Activated CD4-positive, alpha-beta T cell treated with anti-CD3 and anti-CD28 coated beads for 36 hours (primary cell): ENCODE measurements at places on chromosomes 1 and 21.

DNA sequence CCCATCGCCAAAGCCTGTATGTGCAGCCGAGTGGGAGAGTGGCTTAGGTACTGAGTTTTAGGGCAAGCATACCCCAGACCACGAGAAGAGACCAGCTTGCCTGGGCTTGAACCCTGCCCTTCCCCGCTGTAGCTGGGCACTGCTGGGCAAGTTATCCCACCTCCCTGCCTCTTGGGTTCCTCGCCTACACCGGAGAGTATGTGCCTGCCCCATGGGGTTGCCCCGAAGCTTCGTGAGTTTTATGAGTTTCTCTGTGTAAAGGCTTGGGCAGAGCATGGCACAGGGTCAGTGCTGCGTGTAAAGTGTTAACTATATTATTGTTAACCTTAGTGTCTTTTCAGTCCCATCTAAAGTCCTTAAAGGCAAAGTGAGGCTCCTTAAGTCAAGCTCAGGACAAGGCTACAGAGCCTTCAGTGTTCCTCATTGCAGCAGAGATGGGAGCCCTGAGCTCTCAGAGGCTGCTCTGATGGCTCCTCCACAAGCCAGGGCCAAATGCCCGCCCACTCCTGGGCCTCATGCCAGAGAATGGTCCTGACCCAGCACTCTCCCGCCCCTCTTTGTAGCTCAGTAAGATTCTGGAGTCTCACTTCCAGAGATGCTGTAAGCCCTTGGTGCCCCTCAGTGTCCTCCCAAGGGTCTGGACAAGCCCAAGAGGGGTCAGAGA lies 37.0 kb upstream of the KCNA10 start:
- DNase-seq: no peak

GRCh38 chr1:47725000-47725473 lies 272.1 kb downstream of the TRABD2B start:
- DNase-seq: no peak

GRCh38 chr1:197985351-197985750 lies 68.2 kb downstream of the LHX9 start:
- DNase-seq: no peak

GRCh38 chr1:192951691-192952460 lies 107.3 kb downstream of the UCHL5 start:
- DNase-seq: no peak

GRCh38 chr1:43002766-43003165 lies 44.1 kb upstream of the SLC2A1 start:
- no peak for DNase-seq

GRCh38 chr1:192826791-192827546 lies 18.1 kb downstream of the RGS2 start:
- no peak for DNase-seq

GRCh38 chr1:92126088-92126487 lies 45.9 kb downstream of the BTBD8 start:
- no peak for DNase-seq

- no peak for DNase-seq
Measured at GRCh38 chr1:192954705-192955265, 104.4 kb downstream of the UCHL5 start.

DNA sequence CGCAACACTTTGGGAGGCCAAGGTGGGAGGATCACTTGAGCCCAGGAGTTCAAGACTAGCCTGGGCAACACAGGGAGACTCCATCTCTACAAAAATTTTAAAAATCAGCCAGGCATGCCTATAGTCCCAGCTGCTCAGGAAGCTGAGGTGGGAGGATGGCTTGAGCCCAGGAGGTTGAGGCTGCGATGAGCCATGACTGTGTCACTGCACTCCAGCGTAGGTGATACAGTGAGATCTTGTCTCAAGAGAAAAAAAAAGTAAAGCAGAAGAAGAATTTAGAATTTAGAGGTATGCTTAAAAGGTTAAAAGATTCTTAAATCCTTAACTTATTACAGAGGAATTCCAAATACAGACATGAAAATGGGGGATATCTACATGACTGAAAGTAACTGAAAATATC lies 79.5 kb downstream of the SMYD3 start:
- no peak for DNase-seq

- no peak for DNase-seq
Measured at GRCh38 chr1:155473151-155473821, 89.3 kb downstream of the ASH1L start.

DNA sequence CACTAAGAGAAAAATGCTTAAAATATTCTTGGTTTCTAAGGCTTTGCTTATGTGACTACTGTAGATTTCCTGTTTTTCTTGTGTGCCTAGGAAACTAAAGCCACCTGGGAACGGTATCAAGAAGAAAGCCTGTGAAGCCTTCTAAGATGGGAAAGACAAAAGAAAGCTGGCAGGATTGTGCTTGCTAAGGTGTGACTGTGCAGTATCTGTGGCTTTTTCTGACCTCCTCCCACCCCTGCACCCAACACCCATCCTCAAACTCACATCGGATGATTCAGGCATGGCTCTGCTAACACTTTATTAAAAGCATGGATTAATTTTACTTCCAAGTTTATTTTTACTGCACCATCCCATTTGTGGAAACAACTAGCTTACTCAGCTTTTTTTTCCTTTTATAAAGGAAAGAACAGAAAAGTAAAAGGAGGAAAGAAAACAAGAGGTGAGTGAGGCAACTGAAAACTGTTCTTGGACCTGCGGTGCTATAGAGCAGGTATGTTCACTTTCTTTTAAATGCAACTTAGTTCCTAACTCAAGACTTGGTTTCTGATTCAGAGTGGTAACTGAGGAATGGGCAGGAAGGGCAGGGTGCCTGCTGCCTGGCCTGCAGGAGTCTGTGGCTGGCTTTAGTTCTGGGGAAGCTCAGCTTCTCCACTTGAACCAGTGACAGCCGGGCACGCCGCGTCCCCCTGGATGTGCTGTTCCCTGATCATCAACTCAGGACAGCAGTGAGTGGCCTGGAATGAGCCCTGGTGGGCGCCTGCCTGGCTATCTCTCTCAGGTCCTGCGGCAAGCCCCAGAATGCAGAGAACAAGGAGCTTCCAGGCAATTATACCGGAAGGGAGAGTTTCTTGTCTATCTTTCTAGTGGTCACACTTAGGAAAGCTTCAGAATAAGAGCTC lies at the start of gene GBP6:
TSS of gene GBP6 (plus strand) at position 422 of the 899 bp plus-strand sequence. CDS start 4,493 bp downstream, outside the sequence.
- DNase-seq: peak; percentile 24

GRCh38 chr1:25099343-25099951 lies 132.9 kb downstream of the SYF2 start:
- peak; percentile 52 for DNase-seq

DNA sequence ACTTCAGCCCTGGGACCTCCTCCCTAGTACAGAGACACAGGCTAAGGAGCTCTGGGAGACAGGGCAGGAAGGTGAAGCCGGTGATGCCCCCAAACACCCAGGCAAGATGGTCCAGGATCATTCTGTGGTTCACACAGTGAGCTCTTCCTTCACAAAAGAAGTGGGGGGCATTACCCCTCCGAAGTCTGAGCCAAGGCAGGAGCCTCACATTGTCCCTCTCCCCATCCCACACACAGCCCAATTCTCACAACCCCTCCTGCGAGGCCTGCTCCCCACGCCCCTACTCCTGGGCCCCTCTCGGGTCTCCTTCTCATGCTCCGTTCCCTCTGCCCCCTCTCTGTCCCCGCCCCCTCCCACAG lies 10.7 kb downstream of the MEF2D start:
- no peak for DNase-seq

DNA sequence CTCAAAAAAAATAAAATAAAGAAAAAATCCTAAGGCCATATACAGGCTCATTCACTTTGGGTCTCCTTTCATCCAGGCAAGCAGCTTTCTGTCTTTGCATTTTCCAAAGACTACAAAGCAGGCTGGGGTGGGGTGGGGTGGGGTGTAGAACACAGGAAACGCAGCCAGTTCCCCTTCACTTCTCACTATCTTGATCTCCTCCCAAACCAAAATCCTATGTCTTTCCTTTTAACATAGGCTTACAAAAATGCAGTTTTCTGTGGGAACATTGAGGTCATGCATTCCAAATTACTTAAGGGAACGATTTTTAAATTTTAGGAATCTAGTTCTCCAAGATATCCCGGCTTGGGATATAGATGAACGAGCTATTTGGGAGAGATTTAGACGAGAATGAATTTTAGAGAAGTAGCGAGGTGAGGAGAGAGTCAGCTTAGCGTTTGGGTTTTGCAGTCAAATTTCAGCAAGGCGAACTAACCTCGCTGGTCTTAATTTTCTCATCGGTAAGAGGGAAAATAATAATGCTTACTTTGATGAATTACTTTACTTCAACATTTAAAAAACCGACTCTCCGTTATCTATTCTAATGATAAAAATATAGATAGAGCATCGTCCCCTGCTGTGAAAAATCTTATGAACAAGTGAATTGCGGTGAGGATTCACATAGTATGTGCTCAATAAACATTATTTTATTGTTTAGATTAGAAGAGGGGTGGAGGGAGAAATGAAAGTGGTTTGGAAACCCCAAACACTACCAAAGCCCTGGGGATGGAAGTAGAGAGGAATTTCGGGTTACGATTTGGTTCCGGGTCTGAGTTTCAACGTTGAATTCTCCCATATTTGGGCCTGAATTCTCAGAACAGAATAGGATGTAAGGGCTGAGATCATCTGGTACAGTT lies 735 bp upstream of the STX12 start:
- no peak for DNase-seq

DNA sequence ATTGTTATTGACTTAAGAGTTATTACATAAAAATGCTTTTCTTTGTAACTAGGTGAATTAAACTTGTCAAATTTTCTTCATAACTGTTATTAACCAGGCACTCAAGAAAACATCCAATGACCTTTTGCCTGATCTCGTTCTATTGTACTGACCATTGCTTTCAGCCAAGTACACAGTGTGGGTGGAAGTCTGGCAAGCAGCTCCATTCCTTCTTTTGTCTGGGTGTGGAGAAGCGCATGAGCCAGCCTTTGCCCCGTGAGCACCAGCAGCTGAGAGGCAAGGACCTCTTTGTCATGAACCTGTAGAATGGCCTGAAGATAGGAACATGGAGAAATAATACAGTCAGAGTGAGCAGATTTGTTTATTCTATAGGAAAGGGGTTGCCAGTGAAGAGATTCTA lies 57.5 kb downstream of the IARS2 start:
- no peak for DNase-seq

DNA sequence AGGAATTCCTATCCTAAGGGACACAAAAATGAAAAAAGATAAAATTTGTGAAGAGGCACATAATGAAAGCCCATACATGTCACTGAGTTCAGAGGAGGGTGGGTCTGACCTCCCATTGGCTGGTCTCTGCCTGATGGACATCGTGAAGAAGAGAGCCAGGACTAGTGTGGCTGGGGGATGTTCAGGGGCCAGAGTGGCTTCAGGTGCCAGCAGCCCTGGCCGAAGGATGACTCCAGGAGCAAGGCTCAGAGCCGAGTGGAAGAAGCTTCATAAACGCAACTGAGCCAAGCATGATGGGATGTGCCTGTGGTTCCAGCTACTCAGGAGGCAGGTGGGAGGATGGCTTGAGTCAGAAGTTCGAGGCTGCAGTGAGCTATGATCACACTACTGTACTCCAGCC lies 56.9 kb upstream of the ATP5PO start:
- no peak for DNase-seq

DNA sequence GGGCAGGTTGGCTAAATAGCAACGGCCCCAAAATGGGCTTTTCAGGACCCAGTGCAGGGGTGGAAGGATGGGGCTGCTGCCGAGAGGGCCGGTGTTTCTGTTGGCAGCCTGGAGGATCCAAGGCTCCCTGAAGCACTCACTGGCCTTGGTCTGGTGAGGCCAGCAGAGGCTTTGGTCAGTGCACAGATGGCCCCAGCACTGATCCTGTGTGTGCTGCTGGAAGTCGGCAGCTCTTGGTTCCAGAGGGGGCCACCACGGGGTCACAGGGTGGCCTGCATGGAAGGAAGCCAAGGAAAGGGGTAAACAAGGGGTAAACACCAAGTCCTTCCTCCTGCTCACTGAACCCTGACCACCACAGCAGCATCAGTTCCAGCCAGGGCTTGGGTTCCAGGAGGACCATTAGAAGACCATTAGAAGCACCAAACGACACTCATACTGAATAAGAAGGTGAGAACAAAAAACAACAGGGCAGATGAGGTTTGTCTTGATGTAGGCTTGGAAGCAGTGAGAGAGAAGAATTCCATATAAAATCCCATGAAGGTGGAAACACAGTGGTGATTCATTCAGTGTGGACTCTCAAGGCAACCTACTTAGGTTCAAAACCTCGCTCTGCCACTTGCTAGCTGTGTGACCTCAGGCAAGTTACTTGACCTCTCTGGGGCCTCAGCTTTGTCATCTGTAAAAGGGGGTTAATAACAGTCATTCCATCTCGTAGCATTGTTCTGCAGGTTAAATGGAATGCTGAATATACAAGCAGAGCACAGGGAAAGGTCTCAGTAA lies 184.5 kb downstream of the RUNX1 start:
- DNase-seq: no peak

- DNase-seq: no peak
Measured at GRCh38 chr1:21939650-21940374, 2.7 kb upstream of the HSPG2 start.

DNA sequence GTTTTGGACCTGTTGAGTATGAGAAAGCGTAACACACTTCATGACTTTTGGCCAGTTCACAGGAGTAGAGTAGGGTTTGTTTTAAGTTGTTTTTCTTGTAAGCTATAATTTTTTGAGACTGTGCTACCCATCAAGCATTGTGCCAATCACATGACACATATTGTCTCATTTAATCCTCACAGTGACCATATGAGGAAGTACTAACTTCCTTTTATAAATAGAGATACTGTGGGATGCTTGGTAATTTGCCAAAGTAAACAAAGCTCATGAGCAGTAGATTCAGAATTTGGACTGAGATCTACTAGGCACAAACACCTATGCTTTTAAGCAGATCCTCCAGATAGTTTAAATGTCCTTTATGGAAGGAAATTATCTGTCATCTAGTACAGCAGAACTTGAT lies 178.3 kb downstream of the CACNA1E start:
- DNase-seq: no peak

DNA sequence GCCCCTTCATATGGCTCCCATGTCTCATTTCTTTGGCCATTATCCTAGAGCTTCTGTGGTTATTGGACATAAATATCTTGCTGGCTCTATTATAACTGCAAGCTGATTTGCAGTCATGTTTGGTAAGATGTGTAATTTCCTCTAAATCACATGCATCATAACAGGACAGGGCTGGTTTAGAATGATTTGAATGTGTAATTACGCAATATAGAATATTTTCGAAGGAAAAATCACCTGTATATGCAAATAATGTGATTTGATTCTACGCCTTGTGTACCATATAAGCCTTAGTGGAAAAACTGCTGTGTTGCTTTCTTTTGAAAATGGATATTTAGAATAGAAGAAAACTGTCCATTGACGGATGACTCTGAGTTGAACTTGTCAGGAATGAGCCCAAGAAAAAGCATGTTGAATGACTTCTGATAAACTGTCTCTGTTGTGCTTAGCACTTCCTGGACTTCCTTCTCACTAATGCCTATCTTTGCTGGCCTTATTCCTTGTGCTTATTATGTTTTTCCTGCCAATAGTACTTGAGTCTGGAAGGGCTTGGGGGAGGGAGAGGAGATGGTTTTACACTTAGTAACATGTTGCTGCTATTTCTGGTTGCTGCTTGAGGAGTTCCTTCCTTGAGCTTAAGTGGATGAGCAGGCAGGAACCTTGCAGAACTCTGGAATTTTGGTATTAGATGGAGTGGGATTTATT lies 6.5 kb downstream of the CACHD1 start:
- no peak for DNase-seq

- DNase-seq: no peak
Measured at GRCh38 chr1:227902641-227902990, 45.1 kb downstream of the WNT9A start.

GRCh38 chr1:26900815-26901511 lies 696 bp upstream of the GPATCH3 start:
- no peak for DNase-seq
